ENCODE measurements at places on chromosomes 12 and 14.

DNA sequence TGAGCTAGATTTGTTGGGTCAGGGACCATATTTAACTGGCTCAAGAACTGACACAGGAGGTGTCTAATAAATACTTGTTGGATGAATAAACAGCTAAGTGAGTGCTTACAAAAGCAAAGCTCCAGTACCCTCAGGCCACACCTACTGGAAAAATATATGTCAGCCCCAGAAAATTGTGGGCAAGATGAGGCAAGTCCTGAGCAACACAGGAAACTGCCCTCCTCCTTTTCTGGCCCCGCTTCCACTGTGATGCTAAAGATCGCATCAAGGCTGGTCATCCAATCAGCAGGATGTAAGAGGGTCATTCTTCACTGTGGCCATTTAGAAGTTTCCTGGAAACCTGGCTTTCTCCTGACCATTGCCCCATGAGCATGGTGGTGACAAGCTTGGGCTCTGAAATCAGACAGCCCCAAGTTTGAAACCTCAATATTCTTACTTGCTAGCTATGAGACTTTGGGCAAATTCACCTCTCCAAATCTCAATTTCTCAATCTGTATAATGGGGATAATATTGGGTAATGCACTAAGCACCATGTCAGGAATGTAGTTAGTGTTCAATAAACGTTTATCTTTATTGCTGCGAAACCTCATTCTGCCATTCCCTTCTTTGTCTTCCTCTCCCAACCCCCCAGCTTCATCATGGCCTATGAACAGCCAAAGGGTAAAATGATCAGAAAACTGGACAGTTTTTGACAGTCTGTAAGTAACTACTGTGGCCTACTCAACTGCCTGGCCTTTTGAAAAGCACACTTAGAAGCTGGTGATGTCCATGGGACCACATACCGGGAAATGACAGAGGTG is 139.3 kb upstream of the PZP start:
- DNase-seq, result no peak

- no peak for DNase-seq
These were observed 118.1 kb upstream of the FOXN3 start for GRCh38 chr14:89534902-89535685.

- no peak for DNase-seq
These were observed 45.4 kb downstream of the ATG14 start for GRCh38 chr14:55366271-55366670.

DNA sequence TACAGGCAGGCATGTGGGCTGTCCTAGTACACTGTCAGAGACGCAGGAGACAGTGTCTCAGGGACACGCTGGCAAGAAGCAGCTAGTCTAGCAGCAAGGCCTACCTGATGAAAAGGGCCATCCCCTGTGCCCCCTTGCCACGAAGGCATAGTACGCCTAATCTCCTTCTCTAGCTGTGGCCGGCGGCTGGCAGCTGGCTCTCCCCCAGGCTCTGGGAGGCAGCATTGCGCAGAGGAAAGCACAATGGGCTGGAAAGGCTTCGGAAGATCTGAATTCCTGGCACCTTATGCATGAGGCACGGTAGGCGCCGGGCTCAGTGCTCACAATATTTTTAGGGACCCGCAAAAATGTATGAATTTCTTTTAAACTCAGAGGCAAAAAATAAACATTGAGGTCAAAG is 16.0 kb upstream of the PLEKHH1 start:
- no peak for DNase-seq

- DNase-seq, result no peak
These were observed at the start of gene PAH for GRCh38 chr12:102917026-102917787. TSS of gene PAH (minus strand) at chr12:102917244. CDS start at chr12:102917130, 114 bp downstream.

Data from DND-41 (cell line).